ENCODE measurements at places on chromosomes 12 and 14.

- DNase-seq, result no peak
Measured at GRCh38 chr12:24940157-24940556, 8.7 kb downstream of the BCAT1 start.

- no peak for DNase-seq
Measured at GRCh38 chr14:67251573-67252226, 10.5 kb downstream of the PALS1 start.

DNA sequence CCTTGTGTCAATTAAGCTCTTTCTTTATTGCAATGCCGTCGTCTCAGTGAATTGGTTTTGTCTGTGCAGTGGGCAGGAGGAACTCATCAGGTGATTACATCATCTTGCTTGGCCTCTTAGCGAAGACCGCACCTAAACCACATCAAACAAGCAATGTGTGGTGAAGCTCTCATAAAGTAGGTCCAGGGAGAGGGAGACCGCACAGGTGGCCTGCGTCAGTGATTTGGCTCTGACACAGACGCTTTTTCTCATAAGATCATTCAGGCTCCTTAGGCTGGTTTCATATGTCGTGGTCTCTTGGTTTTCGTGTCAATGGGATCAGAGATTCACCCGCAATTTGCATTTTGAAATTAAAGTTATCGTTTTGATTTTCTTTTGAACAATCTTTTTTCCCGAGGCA, 6.7 kb upstream of the TESC start:
- no peak for DNase-seq

DNA sequence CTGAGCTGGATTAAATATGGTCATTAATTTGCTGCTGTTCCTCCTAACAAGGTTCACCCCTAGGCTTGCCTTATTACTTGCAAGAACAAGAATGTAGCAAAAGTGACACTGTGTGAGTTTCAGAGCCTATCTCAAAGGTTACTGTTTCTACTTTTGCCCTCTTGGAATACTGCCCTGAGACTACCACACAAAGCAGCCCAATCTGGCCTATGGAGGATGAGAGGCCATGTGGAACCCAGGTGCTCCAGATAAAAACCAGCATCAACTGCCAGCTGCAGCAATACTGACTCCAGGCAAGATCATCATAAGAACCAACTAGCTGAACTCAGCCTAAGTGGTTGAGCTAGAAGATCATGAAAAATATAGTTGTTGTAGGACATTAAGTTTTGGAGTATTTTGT, 22.4 kb upstream of the SUPT16H start:
- no peak for DNase-seq

DNA sequence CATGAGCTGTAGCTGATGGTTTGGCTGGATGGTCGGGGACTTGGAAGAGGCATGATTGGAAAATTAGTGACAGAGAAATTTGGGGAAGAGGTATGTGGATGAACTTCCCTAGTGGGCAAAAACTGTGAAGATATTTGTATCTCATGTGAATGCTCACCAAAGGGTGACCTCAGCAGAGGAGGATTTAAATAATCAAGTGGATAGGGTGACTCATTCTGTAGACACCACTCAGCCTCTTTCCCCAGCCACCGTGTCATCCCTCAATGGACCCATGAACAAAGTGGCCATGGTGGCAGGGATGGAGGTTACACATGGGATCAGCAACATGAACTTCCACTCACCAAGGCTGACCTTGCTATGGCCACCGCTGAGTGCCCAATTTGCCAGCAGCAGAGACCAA, 60.8 kb upstream of the KRAS start:
- DNase-seq, result no peak

GRCh38 chr14:104086661-104087461, 1.4 kb downstream of the ASPG start:
- no peak for DNase-seq

DNA sequence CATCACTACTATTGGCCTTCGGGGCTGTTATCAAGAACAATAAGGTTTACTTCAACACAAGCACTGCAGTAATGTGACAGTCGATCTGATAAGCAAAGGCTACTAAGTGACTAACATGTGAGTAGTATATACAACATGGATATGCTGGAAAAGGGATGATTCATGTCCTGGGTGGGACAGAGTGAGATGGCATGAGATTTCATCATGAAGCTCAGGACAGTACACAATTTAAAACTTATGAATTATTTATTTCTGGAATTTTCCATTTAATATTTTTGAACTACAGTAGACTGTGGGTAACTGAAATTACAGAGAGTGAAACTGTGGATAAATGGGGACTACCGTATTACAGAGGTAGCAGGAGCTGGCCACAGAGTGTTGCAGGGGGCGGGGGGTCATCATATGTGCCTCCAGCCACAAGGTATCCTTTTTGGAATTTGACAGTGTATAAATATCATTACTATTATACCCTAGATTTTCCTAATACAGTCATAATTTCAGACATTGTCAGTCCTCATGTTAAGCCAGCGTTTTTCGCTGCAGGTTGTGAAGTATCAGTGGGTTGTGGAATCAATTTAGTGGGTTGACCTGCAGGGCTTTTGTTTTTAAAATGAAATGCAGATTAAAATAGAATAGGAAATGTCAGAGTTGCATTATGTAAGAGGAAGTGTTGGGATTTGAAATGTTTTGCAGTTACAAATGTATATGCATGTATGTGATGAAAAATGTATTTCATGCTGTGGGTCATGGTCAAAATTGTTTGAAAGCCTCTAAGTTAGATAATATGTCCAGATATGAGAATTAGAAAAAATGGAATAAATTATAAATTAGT, 148.0 kb upstream of the NUDT4 start:
- no peak for DNase-seq

- DNase-seq, result no peak
Measured at GRCh38 chr12:53974084-53975063, at the start of gene HOTAIR. Gene HOTAIR (minus strand): TSS chr12:53974954.

DNA sequence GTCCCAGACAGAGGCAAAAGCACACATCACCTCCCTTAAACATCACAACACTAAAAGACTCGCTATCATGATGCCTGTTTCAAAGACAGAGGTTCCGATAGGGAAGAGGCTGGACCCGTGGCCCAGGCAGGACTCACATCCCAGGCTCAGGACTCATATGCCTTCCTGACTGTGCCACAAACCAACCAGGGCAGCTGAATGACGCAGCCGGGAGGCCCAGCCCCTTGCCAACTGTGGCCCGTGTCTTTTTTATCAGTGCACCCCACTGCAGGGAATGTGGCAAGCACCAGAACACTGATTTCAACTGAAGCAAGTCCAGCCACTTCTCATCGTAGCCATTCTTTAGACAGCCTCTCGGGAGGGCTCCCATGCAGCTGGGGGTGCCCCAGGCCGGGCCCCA, 132.3 kb downstream of the KSR2 start:
- no peak for DNase-seq

- no peak for DNase-seq
Measured at GRCh38 chr12:43737646-43738045, 20.9 kb downstream of the PUS7L start.

DNA sequence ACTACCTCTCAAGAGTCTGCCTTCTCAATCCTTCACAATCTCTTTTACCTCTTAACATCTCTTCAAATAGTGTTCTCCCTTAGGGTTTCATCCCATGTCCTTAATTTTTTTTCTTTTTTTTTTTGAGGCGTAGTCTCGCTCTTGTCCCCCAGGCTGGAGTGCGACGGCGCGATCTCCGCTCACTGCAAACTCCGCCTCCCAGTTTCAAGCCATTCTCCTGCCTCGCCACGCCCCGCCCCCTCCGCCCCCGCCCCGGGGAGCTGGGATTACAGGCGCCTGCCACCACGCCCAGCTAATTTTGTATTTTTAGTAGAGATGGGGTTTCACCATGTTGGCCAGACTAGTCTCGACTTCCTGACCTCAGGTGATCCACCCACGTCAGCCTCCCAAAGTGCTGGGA, 7.0 kb upstream of the BCAT1 start:
- no peak for DNase-seq

DNA sequence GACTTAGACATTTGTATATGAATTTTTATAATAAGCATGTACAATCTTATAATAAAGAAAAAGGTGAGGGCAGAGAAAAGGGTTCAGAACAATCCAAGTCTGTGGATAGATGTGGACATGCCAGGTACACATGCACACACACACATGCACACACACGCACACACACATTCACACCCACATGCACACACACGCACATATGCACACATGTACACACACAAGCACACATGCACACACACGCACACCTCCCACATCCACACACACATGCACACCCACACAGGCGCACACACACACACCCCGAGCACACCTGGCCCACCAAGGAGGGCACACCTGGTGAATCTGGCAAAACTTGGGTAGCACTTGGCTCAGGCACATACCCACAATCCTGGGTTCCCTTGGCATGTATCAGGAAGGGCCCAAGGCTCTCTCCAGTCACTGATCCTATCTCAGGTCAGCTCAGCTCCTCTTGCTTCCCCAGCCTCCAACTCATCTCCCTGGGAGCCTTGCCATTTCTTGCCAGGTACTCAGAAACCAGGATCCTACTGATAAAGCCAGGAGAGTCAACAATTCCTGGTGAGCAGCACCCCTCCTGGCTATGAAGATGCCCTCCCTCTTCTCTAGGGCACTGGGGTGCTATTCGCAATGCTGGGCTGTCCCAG, 18.6 kb upstream of the TMEM106C start:
- no peak for DNase-seq

GRCh38 chr14:97120611-97121031, 323.4 kb downstream of the VRK1 start:
- DNase-seq, result no peak

- DNase-seq, result no peak
Measured at GRCh38 chr12:104741077-104741476, 217.0 kb downstream of the SLC41A2 start.

- DNase-seq, result no peak
Measured at GRCh38 chr14:60722357-60723115, 1.6 kb downstream of the SIX4 start.

- DNase-seq, result no peak
Measured at GRCh38 chr12:30296486-30296885, 399.2 kb downstream of the IPO8 start.

DNA sequence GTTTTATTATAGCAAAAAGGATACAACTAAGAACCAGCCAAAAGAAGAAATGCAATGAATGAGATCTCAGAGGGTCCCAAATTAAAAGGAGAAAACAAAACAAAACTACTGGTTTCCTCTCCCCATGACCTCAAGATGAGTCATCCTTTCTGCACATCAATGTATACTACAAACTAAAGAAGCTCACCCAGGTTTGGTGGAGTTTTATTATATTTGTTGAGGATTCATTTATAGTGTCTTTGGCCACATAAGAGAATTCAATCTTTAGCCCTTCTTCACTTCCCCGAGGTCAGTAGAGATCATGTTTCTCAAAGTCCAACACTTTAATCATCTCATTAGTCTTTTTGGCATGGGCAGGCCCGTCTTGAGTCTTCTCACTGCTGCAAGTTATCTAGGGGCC, 210.6 kb downstream of the SLC6A15 start:
- no peak for DNase-seq

DNA sequence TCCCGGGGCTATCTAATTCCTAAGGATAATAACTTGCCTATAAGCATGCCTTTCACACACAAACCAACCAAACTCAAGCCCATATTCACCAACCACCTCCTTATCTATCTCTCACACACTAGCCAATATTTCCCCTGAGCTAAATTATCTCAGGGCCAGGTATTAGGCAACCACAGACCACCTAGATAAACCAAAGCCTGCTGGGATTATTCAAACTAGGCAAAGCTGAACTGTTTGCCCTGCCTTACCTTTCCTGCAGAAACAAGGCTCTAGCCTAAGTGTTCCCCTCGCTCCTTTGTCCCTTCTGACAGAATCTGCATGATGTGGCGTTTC, 114.7 kb upstream of the EEA1 start:
- no peak for DNase-seq

- no peak for DNase-seq
Measured at GRCh38 chr14:106509807-106510206, 983.4 kb downstream of the TMEM121 start.

DNA sequence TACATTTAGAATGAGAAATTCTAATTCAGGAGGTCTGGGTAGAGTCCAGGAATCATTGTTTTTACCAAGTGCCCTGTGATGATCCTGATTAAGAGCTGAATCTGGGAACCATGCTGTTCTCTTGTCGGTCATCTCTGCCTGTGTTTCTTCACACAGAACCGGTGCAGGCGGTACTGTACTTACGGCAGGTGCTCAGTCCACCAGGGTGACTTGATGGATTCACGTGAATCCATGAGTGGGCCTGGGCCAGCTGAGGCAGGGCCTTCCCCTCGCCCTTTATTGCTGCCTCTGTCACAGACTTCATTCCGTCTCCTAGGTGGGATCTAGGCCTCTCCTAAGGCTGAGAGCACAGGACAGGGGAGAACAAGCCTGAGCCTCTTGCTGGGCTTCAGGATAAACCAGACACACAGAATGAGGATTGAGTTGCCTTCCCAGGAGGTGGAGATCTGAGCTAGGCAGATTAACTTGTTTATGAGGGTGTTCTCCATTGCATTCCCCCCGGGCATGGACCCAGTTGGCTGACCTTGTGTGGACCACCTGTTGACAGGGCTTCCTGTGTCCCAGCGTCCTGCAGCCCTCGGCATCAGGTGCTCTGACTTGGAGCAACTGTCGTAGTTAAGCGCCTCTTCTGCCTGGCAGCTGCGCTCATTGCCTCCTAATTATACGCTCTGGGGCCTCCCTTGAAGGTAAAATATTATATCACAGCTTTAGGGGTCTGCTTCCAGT, 42.1 kb downstream of the B4GALNT3 start:
- DNase-seq, result no peak

GRCh38 chr14:38042322-38042721, 165.4 kb upstream of the SSTR1 start:
- DNase-seq, result no peak

GRCh38 chr12:109611223-109611622, 37.6 kb downstream of the MVK start:
- no peak for DNase-seq

- no peak for DNase-seq
Measured at GRCh38 chr14:75561013-75561432, 17.4 kb upstream of the FLVCR2 start.

DNA sequence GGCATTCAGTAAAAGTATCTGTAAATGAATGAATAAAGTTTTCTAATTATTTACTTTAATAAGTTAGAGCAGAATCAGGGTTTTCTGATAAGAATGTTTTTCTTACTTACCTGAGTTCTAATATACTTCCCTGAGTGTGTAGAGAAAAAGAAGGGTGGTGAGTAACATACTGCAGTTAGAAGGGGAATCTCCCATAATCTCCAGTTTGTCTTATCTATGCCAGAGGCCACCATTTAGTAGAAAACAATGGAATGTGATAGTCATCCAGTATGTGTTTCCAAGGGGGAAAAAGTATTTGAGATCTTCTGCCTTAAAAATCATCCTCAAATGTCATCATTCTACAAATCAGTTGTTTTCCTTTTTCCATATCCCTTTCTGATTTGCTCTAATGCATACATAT, 56.5 kb upstream of the PAWR start:
- no peak for DNase-seq

- no peak for DNase-seq
Measured at GRCh38 chr12:113145720-113146551, 3.6 kb upstream of the CFAP73 start.
